ENCODE measurements at places on chromosomes 5 and 9.

- H3K36me3 ChIP-seq = no peaks in the 10 kb centered on the region
- no peaks in the 10 kb centered on the region for H3K4me1 ChIP-seq
- no peaks in the 10 kb centered on the region for H3K27me3 ChIP-seq
- no peak overlapping the region for H3K27ac ChIP-seq
Measured at GRCh38 chr5:170067574-170068170, 38.0 kb upstream of the FOXI1 start.

- H3K27ac ChIP-seq = no peak overlapping the region
- H3K4me1 ChIP-seq = no peaks in the 10 kb centered on the region
- no peak overlapping the region for H3K4me3 ChIP-seq
- H3K36me3 ChIP-seq = no peaks in the 10 kb centered on the region
- H3K27me3 ChIP-seq = no peaks in the 10 kb centered on the region
- DNase-seq = no peak
Measured at GRCh38 chr9:133003671-133004090, 25.2 kb downstream of the GFI1B start.

GRCh38 chr9:15961217-15961616 lies 408.4 kb downstream of the CCDC171 start:
- no peak overlapping the region for H3K4me3 ChIP-seq
- no peaks in the 10 kb centered on the region for H3K36me3 ChIP-seq
- no peaks in the 10 kb centered on the region for H3K4me1 ChIP-seq
- H3K27ac ChIP-seq = no peak overlapping the region
- no peaks in the 10 kb centered on the region for H3K27me3 ChIP-seq

DNA sequence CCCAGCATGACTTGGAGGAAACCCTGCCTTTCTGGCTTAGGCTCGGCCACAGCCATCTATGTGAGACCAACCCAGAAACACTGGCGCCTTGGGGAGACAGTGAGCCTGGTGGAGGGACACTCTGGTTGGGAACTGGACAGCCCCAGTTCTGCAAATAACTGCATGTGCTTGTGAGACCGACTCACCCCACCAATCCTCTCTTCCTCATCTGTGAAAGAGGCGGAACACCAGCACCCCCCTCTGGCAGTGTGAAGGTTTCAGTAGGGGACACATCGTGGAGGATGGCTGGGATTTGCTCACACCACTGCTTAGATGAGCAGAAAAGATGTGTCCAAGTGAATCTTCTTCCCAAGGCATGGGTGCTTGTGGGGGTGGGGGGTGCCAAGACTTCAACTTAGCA lies 43.4 kb upstream of the N4BP3 start:
- no peaks in the 10 kb centered on the region for H3K36me3 ChIP-seq
- H3K4me3 ChIP-seq = no peak overlapping the region
- H3K27ac ChIP-seq = no peak overlapping the region
- no peak for DNase-seq
- H3K27me3 ChIP-seq = no peaks in the 10 kb centered on the region
- H3K4me1 ChIP-seq = no peaks in the 10 kb centered on the region

GRCh38 chr9:117317192-117317591 lies 97.7 kb downstream of the ASTN2 start:
- H3K4me1 ChIP-seq = no peaks in the 10 kb centered on the region
- no peaks in the 10 kb centered on the region for H3K27me3 ChIP-seq
- no peak overlapping the region for H3K4me3 ChIP-seq

GRCh38 chr5:141945511-141946051 lies 12.4 kb downstream of the PCDH12 start:
- no peak overlapping the region for H3K27ac ChIP-seq
- no peak overlapping the region for H3K4me3 ChIP-seq
- no peak for DNase-seq
- H3K27me3 ChIP-seq = no peaks in the 10 kb centered on the region
- peaks cover 14% of the 10 kb centered on the region for H3K4me1 ChIP-seq

DNA sequence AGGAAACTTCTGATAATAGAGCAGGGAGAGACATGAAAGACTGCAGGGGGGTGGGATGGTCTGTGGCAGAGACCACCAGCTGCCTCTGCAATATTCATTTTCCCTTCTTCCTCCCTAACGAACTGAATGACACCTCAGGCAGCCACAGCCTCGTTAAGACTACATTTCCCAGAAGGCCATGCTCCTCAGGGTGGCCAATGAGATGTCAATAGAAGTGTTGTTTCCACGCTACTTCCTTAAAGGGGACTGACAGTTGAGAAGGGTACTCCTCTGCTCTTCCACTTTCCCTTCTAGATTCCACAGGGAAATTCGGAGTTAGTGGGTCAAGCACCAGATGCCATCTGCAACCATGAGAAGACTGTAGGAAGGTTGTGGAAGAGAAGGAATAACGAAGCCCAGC lies 52.0 kb upstream of the DAPK1 start:
- no peak overlapping the region for H3K27ac ChIP-seq
- no peaks in the 10 kb centered on the region for H3K27me3 ChIP-seq
- H3K4me3 ChIP-seq = no peak overlapping the region
- no peaks in the 10 kb centered on the region for H3K36me3 ChIP-seq
- H3K4me1 ChIP-seq = no peaks in the 10 kb centered on the region

- H3K4me3 ChIP-seq = no peak overlapping the region
- no peaks in the 10 kb centered on the region for H3K4me1 ChIP-seq
- no peak for DNase-seq
- H3K27me3 ChIP-seq = no peaks in the 10 kb centered on the region
- H3K36me3 ChIP-seq = no peaks in the 10 kb centered on the region
- no peak overlapping the region for H3K27ac ChIP-seq
Measured at GRCh38 chr5:141821430-141821925, 56.7 kb downstream of the PCDH1 start.

GRCh38 chr5:160266044-160266443 lies 36.7 kb downstream of the FABP6 start:
- H3K4me1 ChIP-seq = no peaks in the 10 kb centered on the region
- H3K36me3 ChIP-seq = no peaks in the 10 kb centered on the region
- no peak overlapping the region for H3K4me3 ChIP-seq
- H3K27ac ChIP-seq = no peak overlapping the region

GRCh38 chr9:137694962-137695875 lies 76.4 kb downstream of the EHMT1 start:
- peak; percentile 65 for DNase-seq
- H3K27ac ChIP-seq = peak overlapping the region; percentile 4
- H3K27me3 ChIP-seq = no peaks in the 10 kb centered on the region
- H3K4me1 ChIP-seq = peaks cover 21% of the 10 kb centered on the region
- H3K4me3 ChIP-seq = no peak overlapping the region
- no peaks in the 10 kb centered on the region for H3K36me3 ChIP-seq

DNA sequence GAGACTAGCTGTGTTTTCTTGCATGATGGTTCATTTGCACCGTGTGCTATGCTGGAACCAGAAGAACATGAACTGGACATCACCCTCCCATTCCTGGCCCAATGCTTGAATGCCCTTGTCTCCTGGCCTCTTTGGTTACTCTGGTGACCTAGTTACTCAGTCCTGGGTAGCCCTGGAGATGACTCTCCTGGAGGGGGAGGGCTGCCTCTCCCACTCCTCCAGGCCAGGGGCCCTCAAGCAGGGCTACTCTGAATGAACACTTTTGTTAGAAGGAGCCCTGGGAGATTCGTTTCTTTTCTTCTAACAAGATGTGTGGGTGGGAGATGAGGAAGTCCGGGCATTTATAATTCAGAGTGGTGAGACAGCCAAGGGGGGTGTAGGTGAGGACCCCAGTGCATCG lies 12.0 kb upstream of the NKX2-5 start:
- no peak overlapping the region for H3K27ac ChIP-seq
- peaks cover 13% of the 10 kb centered on the region for H3K4me1 ChIP-seq
- DNase-seq = no peak
- peaks cover 4% of the 10 kb centered on the region for H3K27me3 ChIP-seq
- no peak overlapping the region for H3K4me3 ChIP-seq

GRCh38 chr9:129962451-129962864 lies 80.5 kb downstream of the FNBP1 start:
- H3K36me3 ChIP-seq = no peaks in the 10 kb centered on the region
- H3K27ac ChIP-seq = peak overlapping the region; percentile 80
- H3K27me3 ChIP-seq = no peaks in the 10 kb centered on the region
- H3K4me3 ChIP-seq = peak overlapping the region; percentile 44

- no peak for DNase-seq
- H3K36me3 ChIP-seq = no peaks in the 10 kb centered on the region
- H3K27me3 ChIP-seq = no peaks in the 10 kb centered on the region
- H3K4me3 ChIP-seq = no peak overlapping the region
- peak overlapping the region; percentile 98 for H3K27ac ChIP-seq
Measured at GRCh38 chr9:109475526-109475925, 22.6 kb downstream of the PTPN3 start.

DNA sequence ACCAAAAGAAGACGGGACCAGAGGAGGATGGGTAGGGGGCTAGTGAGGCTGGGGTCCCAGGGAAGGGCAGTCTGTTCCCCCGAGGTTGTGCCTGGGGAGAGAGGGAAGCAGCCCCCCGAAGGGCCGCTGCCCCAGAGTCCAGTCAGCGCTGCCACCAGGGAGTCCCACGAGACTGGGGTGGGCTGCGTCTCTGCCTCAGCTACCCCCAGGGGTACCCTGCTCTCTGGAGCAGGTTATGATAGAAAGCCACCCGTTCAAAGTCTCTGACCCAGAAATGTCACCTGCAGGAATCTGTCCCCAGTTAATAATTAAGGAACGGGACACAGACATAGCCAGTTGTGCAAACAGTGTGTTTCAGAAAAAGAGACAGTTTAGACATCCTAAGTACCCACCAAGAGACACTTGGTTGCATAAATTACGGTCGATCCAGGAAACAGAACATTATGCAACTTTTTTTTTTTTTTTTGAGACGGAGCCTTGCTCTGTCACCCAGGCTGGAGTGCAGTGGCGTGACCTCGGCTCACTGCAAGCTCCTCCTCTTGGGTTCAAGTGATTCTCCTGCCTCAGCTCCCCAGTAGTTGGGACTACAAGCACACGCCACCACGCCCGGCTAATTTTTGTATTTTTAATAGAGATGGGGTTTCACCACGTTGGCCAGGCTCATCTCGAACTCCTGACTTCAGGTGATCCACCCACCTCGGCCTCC lies 10.7 kb upstream of the AGPAT2 start:
- DNase-seq = no peak
- H3K27ac ChIP-seq = peak overlapping the region; percentile 76
- H3K27me3 ChIP-seq = no peaks in the 10 kb centered on the region
- H3K4me3 ChIP-seq = peak overlapping the region; percentile 43
- peaks cover 4% of the 10 kb centered on the region for H3K4me1 ChIP-seq

DNA sequence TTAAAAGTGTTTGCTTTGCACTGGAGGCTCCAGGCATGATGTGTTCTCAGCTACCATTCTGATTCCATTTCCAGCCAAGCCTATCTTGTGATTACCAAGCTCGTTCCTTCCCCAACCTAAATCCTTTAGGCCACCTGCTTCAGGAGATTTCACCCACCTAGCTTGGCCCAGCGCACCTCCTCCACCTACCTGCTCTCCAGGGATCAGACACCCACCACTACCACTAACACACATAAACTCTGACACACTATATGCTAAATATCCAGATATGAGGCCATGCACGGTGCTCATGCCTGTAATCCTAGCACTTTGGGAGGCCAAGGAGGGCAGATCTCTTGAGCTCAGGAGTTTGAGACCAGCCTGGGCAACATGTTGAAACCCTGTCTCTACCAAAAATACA lies 2.4 kb downstream of the MYORG start:
- no peaks in the 10 kb centered on the region for H3K36me3 ChIP-seq
- DNase-seq = no peak
- peak overlapping the region; percentile 59 for H3K27ac ChIP-seq
- H3K27me3 ChIP-seq = no peaks in the 10 kb centered on the region
- no peak overlapping the region for H3K4me3 ChIP-seq

DNA sequence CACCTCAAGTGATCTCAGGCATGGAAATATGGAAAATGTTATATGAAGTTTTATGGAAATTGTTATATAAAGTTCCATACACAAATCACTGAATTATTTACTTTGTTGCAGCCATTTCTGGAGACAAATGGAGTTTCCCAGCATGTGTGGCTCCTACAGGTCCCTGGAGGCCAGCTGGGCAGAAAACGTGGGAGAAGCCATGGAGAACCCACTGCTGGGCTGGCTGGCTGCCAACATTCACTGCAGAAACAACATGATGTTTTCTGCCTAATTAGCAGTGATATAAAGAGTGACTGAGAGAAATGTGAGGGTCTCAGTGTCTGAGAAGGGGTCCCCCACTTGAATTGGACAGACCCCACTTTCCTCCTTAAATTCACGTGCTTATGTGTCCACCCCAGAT lies 208.8 kb upstream of the IRX2 start:
- DNase-seq = no peak
- H3K4me3 ChIP-seq = no peak overlapping the region
- H3K36me3 ChIP-seq = no peaks in the 10 kb centered on the region
- no peaks in the 10 kb centered on the region for H3K4me1 ChIP-seq
- H3K27me3 ChIP-seq = no peaks in the 10 kb centered on the region

DNA sequence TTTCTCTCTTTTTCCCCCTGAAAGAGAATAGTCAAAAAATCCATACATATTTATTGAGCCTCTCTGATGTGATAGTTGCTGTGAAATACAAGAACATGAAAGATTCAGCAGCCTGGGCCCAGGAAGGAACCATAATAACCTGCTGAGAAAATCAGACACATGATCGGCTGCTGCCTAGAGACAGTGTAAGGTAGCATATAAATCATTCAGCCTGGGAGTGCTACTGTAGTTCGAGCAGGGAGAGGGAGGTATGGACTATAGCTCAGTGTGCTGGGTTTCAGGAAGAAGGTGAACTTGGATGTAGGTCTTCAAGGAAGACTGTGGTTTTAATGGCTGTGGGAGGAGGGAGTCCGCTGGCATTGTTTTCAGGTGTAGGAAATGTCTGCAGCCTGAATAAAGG lies 469.1 kb downstream of the RAB3C start:
- no peak for DNase-seq
- no peaks in the 10 kb centered on the region for H3K27me3 ChIP-seq

DNA sequence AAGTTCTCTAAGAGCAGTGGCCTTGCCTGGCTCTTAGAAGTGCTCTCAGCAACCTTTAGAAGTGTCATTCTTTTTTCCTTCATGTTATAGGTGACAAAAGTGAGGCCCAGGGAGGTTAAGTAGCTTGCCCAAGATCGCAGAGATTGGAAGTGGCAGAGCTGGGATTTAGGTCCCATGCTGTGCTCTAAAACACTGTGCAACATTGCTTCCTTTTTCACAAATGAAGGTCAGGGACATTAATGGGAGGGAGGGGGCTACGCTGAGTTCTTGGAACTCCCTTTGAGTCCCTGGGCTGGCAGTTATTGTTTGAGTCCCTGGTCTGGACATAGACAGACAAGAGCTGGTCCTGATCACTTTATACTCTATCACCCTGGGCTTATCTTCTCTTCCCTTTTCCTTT lies 45.3 kb downstream of the PAM start:
- no peaks in the 10 kb centered on the region for H3K36me3 ChIP-seq
- peaks cover 24% of the 10 kb centered on the region for H3K4me1 ChIP-seq
- no peak overlapping the region for H3K27ac ChIP-seq
- no peak for DNase-seq

- no peak for DNase-seq
- H3K4me1 ChIP-seq = no peaks in the 10 kb centered on the region
- H3K27ac ChIP-seq = no peak overlapping the region
- no peaks in the 10 kb centered on the region for H3K27me3 ChIP-seq
Measured at GRCh38 chr9:93586290-93587057, 10.1 kb downstream of the PHF2 start.

DNA sequence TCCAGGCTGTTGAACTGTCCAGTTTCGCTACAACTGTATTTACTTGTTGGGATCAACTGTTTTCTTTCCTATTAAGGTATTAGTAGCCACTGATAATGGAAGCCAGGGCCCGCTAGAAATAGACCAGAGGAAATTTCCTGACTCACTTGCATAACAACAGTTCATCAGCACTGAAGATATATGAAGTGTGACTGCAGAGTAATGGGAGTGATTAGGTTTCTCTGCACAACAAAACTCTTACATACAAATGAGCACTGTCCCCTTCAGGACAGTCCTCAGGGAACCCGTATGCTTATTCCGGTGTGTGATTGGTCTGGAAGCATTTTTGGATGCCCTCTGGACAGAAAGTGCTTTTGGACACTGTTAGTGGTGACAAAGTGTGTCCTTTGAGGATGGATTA lies 55.3 kb downstream of the LIX1 start:
- no peak overlapping the region for H3K27ac ChIP-seq
- H3K36me3 ChIP-seq = no peaks in the 10 kb centered on the region
- no peak overlapping the region for H3K4me3 ChIP-seq
- no peak for DNase-seq
- H3K27me3 ChIP-seq = no peaks in the 10 kb centered on the region
